ENCODE measurements at places on chromosomes 12 and 14.

- DNase-seq: no peak
Measured at GRCh38 chr12:130160306-130160705, 2.0 kb upstream of the FZD10 start.

GRCh38 chr12:48510111-48510510 is 15.3 kb upstream of the OR8S1 start:
- DNase-seq: no peak

GRCh38 chr12:55702861-55703260 is 4.8 kb downstream of the ITGA7 start:
- no peak for DNase-seq

DNA sequence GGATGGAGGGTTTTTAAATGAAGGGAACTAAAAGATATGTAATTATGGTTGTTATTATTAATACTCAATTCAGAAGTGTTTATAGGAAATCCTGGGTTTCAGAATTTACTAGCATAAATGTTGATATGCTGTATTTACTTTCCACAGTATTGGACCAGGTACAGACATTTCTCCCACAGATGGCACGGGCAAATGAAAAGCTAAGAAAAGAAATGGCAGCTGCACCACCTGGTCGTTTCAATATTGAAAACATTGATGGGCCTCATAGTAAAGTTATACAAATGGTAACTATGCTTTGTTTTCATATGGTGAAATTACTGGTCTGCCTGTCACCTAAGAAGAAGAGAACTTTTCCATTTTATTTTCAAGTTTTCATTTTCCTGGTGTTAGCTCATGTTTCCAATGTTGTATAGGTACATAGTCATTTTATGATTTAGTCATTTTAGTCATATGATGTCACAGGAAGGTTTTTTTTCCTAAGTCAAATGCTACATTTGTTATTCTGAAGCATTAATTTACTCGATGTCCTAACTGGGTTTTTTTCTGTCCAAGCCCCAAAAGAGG is 5.5 kb downstream of the NOPCHAP1 start:
- DNase-seq: no peak

GRCh38 chr12:22321018-22321605 is 13.4 kb downstream of the ST8SIA1 start:
- no peak for DNase-seq

GRCh38 chr12:132077322-132078100 is 66.6 kb downstream of the DDX51 start:
- no peak for DNase-seq

- DNase-seq: no peak
Measured at GRCh38 chr14:73674986-73675385, 30.2 kb downstream of the DNAL1 start.

DNA sequence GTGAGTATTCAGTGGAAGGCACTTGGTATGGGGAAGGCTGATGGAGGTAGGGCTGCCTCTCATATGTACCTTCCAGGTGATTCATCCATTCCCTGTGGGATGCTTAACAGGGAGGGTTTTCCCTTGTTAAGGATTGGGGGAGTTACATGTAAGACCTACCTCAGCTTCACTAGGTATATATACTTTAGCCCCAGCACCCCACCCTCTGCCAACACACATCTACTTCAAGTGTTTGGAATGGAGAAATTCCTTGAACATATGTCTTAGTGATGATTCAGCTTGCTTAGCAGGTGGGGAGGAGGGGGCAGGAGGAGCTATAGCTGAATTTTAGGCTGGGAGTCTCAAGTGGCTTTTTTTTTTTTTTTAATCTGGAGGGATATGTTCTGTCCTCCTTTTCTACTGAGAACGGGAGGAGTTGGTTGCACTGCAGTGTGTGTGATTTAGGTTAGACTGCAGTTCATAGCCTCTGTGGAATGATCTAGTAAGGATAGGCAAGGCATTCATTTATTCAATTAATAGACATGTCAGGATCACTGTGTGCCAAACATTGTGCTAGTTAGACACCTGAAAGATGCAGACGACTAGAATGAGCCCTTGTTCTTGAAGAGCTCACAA is 1.7 kb downstream of the PIP4K2C start:
- DNase-seq: no peak

GRCh38 chr14:81113176-81113575 is 107.6 kb downstream of the GTF2A1 start:
- DNase-seq: no peak

DNA sequence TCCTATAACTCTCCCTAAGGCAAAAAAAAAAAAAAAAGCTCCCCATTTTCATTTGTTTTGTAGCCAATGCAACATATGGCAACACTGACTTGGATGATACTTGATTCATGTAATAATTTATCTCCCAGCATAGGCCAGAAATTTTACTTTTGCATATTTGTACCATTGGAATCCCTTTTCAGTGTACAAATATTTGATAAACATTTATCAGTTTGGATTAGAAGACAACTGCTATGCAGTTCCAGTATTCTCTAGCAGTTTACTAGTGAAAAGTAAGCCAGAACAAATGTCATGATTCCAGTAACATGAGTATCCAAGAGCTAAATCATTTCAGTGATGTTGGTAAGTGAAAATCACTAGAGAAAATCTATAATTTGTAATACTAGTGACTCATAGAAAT is 392.3 kb downstream of the CCER1 start:
- DNase-seq: no peak

DNA sequence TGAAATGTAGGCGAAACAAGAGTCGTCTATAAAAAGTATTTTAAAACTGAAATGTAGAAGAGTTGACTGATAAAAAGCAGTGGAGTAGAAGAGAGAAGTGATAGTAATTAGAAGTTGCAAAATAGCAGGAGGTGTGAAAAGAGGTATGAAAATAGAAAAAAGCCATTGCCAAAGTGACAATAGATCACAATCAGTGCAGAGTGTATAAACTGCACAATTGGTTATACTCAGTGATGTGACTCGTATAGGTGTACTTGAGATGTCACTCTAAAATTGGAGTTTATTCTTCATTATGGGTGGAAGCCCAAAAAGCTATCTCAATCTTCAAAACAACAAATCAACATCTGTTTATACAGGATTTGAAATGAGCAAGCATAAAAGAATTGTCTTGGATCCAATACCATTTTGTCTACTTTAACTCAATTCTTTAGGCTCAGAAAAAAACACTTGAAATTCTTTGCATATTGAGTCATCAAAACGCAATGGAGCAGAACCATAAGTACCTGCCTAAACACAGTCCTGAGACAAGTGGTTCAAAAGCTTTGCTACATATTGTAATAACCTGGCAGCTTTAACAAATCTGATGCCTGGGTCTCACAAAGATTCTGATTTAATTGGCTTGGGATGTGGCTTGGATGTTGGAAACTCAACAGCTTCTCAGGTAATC is 8.8 kb downstream of the IKBIP start:
- no peak for DNase-seq

DNA sequence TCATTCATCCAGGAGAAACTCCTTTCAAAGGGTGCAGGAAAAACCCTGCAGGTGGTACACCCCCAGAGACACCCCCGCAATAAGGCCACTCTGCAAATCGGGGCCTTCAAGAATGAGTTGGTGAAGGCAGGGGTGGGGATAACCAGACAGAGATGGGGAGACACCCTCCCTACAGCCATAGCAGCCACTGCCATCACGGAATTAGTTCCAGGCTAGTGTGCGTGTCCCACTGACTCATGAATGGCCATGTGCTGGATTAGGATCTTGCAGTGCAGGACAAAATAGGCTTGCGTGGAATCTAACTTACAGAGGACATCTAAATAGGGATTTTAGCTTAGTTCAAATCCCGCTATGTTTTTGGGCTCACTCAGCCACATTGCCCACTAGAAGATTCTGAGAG is 37.8 kb downstream of the SPRING1 start:
- no peak for DNase-seq

GRCh38 chr12:111838353-111838752 is 3.7 kb upstream of the MAPKAPK5 start:
- no peak for DNase-seq
